NCI-H1048 (cell line): ENCODE measurements at places on chromosomes 11 and 22.

- DNase-seq = no peak
These were observed 520.4 kb upstream of the LUZP2 start for GRCh38 chr11:23976426-23976825.

- DNase-seq = no peak
These were observed 5.8 kb downstream of the ARSA start for GRCh38 chr22:50621948-50622722.

DNA sequence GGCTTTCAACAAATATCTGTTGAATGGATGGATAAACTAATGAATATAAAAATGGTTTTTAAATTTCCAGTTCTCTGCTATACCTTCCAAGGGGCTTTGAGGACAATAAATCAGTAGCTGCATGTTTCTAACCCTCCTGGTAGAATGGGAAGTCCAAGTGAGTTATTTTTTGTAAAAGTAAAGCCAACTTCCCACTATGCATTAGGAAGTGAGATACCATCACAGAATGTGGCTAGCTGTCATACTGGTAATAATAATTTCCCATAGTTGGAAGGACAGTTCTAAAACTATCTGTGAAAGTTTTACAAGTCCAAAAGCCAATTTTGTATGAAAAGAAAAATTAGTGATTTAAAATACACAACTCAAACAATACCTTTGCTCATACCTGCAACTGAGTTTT is 50.0 kb downstream of the TMEM123 start:
- no peak for DNase-seq

GRCh38 chr11:99383648-99384245 is 363.0 kb downstream of the CNTN5 start:
- DNase-seq = peak; percentile 13

- no peak for DNase-seq
These were observed at the start of gene TLCD5 for GRCh38 chr11:120324932-120325810. Gene TLCD5, plus strand, starts transcription at chr11:120325299. Its CDS starts 2,143 bp downstream, at chr11:120327442.

DNA sequence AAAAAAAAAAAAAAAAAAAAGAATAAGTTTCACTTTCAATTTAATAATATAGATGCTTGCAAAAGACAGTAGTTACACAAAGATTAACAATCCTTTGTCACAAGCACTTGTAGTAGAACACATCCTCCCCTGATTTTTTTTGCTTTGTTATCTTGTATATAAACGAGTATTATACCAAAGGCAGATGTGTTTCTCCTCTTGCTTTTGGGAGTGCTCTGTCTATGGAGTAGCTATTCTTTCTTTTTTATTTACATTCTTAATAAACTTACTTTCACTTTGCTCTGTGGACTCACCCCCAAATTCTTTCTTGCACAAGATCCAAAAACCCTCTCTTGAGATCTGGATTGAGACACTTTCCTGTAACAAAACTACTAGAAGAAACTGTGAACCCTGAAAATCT is 3.4 kb upstream of the MRPL16 start:
- DNase-seq = no peak
